ENCODE measurements at places on chromosomes 16 and 17.

- DNase-seq, result no peak
Observed at GRCh38 chr17:78838574-78839005, 2.0 kb downstream of the USP36 start.

DNA sequence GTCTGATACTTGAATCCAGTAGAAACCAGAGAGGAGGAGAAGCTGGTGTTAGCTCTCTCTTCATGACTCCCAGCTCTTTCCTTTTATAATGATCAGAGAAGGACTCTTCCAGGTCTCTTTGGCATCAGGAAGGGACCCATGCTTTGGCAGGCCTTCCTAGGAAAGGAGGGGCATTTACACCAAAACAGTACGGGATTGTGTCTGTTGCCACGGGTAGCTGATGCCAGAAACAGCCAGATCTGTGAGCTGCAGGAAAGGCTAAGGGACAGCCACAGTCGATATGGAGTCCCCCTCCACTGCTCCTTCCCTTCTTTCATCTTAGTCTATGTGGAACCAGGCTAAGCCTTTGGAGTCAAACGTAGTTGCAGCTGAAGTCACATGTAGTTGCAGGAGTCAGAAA is 9.3 kb downstream of the CEP295NL start:
- DNase-seq, result no peak

DNA sequence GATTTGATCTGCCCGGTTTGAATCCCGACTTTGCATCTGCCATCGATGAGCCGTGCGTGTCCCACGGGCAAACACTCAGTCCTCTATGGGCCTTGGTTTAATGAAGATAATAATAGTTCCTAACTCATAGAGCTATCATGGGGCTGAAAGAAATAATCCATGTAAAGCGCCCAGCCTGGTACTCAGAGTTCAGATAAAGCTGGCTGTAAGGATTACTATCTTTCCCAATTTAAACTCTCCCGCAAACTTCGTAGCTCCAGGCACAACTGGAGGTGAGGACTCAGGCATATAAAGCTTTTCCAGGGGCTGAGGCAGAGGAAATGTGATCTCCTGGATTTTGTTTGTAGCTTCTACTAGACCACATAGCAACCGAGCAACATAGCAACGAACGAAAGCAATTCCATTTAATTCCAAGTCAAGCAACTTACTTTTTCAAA is 16.3 kb downstream of the ALOX15 start:
- peak; percentile 18 for DNase-seq

- no peak for DNase-seq
Observed at GRCh38 chr17:37399265-37399803, 7.3 kb downstream of the ACACA start.

- peak; percentile 55 for DNase-seq
Observed at GRCh38 chr16:12170103-12171040, 193.8 kb downstream of the SNX29 start.

DNA sequence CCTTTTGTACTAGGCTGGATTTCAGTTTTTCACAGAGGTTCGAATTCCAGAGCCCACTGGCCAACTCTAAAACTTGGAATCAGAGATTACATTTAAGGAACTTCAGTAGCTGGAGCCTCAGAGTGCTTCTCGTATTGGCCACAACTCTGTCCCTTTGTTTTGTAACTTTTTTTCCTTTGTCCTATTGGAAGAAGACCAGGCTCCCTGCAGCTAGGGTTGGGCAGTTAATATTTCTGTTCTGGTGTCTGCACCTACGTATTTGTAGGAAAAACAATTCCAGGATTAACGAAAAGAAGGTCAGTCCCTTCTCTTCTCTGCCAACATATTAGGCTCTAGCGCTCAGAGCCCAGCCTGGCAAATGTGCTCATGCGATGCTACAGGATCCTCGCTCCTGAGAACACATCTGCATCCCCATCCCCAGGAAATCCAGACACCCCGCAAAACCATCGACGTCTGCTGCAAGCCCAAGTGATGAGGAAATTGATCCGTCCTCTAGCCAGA is 1.9 kb downstream of the CDH11 start:
- DNase-seq, result peak; percentile 81

DNA sequence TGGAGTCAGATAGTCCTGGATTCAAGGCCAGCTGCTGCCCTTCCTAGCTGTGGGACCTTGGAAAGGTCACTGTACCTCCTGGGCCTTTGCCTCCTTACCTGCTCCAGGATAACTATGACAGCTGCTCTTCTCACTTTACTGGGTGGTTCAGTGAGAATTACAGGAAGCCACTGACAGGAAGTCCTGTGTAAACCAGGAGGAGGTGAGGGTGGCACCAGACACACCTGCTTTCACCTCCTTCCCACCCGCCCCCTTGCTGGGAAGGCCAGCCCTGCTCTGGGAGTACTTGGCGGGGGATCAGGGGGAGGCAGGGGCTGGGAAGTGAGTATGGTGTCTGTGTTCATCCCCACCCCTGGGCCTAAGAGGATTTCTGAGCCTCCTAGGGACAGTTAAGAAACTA is 42.6 kb downstream of the CPNE2 start:
- no peak for DNase-seq

DNA sequence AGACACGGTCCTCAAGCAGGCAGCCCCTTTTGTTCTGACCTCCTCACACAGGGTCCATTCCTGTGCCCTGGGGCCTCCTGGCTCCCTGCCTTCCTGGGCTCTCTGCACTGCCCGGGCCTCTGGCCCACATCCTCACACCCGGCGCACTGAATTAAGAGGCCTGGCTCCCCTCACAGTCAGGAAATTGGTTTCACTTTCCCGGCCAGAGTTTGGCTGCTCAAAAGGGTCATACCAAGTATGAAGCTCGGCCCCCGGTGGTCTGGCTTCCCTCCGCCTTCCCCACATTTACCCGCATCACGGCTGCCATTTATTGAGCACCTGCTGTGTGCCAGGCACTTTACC is 220.0 kb downstream of the NTN1 start:
- peak; percentile 26 for DNase-seq

DNA sequence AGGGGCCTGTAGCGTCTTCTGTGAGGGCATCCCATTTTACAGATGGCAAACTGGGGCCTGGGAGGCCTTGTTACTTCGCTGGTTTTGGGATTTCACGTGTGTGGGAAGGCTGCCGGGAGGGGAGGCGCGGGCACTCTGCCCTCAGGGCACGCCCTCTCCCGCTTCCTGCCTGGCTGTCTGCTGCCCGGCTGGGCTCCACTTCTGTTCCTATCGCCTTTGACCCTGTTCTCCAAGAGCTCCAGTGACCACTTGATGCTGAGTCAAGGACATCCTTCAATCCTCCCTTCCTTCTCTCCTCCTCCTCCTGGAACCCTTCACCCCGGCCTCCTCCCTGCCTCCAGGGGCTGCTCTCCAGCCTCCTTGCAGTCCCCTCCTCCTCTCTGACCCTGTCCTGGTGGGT is 16.0 kb downstream of the SPNS3 start:
- no peak for DNase-seq

- no peak for DNase-seq
Observed at GRCh38 chr17:65604070-65604469, 42.6 kb upstream of the AXIN2 start.

- DNase-seq, result no peak
Observed at GRCh38 chr16:79329166-79329521, 271.4 kb downstream of the MAF start.

DNA sequence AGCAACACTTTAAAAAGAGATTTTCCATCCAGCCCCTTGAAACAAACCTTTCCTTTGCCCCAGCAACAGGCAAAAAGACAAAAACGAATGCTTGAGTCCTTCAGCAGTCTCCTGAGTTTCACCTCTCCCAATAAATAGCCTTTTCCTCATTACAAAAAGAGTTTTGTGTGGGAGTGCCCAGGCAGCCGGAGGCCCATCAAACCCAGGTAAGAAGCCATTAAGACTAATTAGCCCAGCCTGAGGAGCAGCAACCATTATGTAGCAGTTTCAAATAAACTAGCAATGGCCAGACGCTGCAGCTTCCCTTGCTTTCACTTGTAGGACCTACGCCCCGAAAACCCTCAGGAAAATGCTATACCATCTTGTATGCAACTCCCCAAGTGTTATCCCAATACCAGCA is 15.6 kb downstream of the GAS7 start:
- no peak for DNase-seq

GRCh38 chr16:29900102-29900887 is at the start of gene ASPHD1:
Gene ASPHD1, plus strand, starts transcription at chr16:29900488. Its CDS starts 484 bp downstream, at chr16:29900972.
- DNase-seq, result peak; percentile 87

DNA sequence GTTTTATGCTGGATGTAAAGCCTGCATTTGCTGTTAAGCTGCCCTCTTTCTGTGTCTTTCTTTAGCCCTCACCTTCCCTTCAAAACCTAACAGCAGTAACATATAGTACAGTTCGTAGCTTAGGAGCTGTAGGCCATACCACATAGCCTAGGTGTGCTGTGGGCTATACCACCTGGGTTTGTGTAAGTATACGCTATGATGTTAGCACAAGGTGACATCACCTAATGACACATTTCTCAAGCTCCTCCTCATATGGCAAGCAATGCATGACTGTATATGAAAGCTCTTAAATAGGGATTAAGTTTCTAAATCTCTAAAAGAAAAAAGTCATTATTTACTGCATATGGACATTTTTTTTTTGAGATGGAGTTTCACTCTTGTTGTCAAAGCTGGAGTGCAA is 57.8 kb upstream of the TMEM97 start:
- DNase-seq, result no peak

GRCh38 chr17:14826358-14826757 is 438.8 kb downstream of the PMP22 start:
- no peak for DNase-seq

DNA sequence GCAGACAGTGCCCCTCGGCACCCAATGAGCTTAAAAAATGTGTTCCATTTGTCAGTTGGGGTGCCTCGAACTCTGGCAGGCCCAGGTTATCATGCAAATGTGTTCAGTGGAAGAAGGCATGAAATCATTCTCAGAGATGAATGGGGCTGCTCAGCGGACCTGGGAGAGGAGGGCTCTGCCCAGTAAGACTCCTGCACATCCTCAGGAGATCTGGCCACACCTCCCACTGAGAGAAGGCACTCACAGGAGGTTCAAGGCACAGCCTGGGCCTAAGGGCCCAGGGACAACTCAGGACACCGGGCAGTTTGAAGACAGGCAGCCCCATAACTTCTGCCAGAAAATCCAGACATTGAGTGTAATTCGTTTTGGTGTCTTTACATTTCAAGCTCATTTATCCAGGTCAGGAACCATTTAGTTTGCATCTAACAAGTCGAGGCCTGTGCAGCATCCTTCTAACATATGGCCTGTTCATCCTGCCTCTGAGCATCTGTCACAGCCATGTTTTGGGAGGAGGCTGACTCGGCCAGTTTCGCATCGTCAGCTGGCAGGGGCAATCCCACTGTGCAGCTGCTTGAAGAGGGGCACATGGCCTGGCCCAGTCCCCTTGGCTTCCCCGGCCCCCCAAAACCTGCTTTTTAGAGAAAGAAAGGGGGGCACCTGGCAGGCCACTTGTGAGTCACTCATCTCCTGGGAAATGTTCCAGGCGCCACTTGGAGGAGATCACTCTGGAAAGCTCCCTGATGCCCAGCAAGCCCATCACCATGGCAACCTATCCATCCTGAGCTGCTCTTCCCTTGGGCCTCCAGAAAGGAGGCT is 31.2 kb upstream of the BCAR1 start:
- no peak for DNase-seq

DNA sequence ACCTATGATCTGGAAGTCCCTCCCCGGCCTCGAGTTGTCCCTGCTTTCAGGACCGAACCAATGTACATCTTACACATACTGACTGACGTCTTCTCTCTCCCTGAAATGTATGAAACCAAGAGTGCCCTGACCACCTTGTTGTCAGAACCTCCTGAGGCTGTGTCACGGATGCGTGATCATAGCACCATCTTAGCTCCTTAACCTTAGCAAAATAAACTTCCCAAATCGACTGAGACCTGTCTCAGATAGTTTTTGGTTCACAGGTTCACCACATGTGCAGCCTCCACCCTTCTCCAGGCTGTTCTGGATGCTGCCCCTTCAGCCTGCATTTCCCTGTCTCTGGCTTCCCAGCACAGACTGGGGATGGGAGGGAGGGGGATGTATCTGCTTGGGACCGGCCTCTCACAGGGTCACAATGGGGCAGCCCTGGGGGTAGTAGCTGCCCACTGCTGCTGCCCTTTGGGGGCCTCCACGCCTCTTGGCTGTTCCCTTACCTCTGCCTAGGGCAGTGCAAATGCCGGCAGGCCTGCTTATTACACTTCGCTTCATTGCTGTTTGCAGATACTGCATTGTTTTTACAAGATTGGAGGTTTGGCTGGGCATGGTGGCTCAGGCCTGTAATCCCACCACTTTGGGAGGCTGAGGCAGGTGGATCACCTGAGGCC is 69.8 kb downstream of the NT5M start:
- no peak for DNase-seq

DNA sequence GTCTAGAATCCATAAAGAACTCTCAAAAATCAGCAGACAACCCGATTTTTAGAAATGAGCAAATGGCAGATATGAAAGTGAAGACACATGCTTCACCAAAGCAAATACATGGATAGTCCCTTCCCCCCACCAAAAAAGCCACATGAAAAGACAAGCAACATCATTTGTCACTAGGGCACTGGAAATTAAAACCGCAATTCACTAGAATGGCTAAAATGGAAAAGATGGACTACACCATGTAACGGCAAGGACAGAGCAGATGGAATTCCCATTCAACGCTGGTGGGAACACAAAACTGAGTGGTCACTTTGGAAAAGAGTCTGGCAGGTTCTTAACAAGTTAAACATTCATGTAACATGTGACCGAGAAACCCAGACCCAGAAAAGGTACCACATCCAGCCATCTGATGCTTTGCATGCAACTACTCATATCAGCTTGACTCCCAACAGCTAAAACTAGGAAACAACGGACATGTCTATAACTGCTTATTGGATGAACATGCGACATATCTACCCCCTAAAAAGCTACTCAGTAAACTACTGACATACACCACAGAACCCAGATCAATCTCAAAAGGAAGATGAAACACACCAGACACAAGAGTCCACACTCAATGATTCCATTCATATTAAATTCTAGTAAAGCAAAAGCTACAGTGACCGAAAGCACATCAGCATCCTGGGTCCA is 132.6 kb downstream of the ZNF778 start:
- DNase-seq, result no peak

DNA sequence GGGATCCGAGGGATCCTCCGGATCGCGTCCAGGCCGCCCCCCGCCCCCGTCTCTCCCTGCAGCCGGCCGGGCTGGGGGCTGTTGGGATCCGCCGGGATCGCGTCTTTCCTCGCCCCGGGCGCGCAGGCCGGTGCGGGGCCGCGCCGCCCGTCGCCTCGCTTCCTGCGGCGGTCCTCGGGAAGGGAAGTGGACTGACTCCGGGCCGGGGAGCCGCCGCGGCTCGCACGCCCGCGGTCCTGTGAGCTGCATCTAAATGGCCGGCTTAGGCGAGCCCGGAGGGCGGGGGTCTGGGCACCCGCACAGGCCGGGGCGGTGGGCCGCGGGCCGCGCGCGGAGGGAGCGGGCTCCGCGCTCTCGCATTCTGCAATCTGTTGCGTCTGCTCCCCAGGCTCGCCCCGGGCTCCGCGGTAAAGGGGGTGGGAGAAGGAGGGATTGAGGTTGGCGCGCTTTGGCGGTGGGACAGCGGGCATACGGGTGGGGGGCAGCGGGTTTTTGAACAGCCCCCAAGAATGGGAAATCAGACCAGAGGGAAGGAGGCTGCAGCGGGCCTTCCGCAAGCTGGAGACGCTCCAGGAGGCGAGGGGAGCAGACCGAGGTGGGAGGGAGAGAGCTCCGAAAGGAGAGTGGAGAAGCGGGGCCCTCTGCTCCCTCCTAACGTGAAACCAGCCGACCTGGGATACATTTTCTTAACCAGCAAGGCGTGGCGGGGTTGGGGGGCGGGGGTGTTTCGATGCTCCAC is 2.2 kb downstream of the TMEM132E start:
- no peak for DNase-seq

GRCh38 chr16:26701243-26701886 is 365.4 kb upstream of the C16orf82 start:
- DNase-seq, result no peak

- peak; percentile 18 for DNase-seq
Observed at GRCh38 chr17:30600830-30601494, 123.8 kb downstream of the GOSR1 start.
